Stimulated activated CD4-positive, alpha-beta T cell treated with anti-CD3 and anti-CD28 coated beads, Interleukin-2, amount 100 ng/mL, for 48 hours (primary cell): ENCODE measurements at places on chromosomes 4 and X.

- no peak for DNase-seq
Measured at GRCh38 chr4:80183250-80184052, 13.9 kb upstream of the PRDM8 start.

DNA sequence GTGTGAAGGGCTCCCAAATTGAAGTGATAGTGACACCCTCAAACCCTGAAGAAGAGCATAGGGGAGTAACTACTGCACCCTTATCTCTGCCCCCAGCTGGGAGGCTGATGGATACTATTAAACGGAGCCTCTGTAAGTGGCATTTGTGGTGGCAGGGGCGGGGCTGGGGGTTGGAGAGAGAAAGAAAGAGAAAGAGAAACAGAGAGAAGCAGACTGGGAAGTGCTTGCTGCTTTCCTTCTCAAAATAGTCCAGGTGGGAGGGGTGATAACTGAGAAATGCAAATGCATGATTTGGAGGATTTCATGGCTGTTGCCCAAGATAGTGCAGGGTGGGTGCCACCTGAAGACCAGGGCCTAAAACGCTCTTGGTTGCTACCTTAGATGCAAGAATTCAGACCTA is 253.5 kb upstream of the GATB start:
- peak; percentile 7 for DNase-seq

DNA sequence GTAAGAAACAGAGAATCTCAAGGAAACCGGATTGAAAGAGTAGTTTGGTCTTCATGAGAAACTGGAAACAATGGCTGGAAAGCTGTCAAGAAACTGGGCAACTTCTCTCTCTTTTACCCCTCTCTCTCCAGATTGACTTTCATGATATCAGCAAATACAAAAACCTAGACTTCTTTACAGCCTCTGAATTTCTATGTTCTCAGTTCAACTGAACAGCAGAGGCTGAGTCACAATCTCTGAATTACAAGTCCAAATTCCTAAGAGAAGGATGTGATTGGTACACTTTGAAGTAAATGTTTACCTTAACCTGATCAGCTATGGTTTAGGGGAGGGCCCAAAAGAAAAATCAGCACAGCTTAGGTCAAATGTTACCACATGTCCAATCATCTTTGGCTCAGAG is 974.9 kb downstream of the RPA4 start:
- DNase-seq = no peak

DNA sequence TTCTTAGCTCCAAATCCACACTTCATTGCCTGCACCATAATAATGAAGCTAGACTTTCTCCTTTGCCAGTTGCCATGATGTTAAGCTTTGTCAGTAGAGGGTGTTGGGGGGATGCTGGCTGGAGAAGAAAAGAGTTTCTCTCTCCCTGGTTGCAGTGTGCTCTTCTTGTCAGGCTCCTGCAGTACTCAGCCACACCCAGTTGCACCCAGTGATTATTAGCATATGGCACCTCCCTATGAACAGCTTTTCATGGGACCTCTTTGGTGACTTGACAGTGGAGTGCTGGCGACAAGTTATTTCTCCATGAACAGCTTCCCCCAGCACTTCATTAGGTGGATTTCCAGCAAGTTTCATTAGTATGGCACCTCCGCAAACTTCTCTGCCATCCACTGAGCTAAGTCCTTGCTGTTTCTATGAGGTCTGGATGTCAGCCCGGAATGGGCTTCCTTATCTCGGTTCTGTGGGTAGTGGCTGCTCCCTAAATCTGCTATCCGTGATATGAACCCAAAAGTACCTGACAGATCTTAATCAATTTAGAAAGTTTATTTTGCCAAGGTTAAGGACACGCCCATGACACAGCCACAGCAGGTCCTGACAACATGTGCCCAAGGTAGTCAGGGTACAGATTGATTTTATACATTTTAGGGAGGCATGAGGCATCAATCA is 18.8 kb upstream of the OTUD4 start:
- no peak for DNase-seq

GRCh38 chr4:54041100-54041499 is 23.3 kb downstream of the CHIC2 start:
- DNase-seq = no peak
